Activated naive CD8-positive, alpha-beta T cell treated with anti-CD3 and anti-CD28 coated beads, Interleukin-2, amount 10 ng/mL, durations not matched to agents 7 days and 5 days (primary cell): ENCODE measurements at places on chromosomes 2 and 18. TPM values are rescaled to one million over a fixed set of nuclear protein-coding genes. Genes with fewer than 3 reads are reported as not detected.
A peak's percentile ranks its signal among the peaks of the same experiment; 100 is the strongest.

The TFCP2L1 gene
- total RNA-seq: 0.03 TPM

The ASB18 gene
- not detected for total RNA-seq

GRCh38 chr2:197378494-197379307, 56.1 kb downstream of the SF3B1 start:
- peak; percentile 53 for DNase-seq

DNA sequence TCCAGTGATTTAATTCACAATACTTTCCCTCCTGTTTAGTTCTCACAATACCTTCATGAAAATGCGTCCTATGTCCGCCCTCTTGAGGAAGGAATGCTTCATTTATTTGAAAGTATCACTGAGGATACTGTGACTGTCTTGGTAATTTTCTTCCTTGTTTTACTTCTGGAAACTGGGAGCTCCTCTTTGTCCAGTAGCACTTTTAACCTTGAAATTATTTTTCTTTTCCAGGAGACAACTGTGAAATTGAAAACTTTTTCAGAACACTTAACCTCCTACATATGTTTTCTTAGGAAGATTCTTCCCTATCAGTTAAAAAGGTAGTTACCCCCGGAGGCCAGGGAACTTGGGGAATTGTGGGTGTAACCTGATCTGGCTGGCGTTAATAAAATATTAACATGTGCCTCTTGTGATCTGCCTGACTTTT, 58.9 kb upstream of the STON1 start:
- no peak for DNase-seq

DNA sequence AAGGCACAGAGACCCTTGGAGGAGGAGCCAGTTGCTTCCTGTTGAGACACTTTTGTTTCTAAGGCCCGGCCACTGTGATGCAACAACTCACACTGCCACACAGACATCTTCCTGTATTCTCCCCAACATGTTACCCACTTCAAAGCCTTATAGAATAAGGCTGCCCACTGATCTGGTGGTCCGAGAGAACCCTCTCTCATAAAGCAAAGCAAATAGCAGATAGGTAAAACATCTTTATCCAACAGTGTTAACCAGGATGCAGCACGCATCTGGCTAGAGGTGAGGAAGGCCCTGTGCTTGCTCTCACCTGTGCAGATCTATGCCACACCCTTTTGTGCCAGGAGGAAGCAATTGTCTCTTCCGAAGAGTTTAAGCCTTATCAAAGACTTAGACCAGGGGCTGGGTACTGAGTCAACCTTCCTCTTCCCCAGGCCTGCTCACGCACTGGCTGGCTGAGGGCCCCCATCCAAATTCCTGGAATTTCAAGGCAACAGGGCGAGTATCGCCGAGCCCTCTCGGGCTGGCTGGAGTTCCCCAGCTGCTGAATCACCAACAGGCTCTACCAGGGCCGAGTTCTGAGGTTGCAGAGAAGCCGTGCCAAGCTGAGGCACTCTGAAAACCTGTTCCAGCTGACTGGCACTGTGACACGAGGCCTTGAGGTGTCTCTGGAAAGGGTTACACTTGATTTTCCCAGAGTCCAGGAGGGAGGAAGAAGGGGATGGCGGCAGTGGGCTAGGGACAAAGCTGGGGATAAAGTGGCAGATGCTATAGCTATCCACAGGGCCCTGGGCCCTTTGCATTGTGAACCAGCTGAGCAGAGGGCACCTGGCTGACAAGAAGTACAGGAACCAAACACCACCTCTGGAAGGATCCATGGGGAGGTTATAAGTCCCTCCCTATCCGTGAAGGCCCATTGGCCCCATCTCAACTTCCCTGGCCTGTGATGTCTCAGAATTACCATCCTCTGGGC, 29.3 kb downstream of the TGFA start:
- DNase-seq: peak; percentile 39

GRCh38 chr2:9749546-9750223, 93.6 kb upstream of the TAF1B start:
- no peak for DNase-seq

- DNase-seq: no peak
These were observed 360.3 kb downstream of the FIGN start for GRCh38 chr2:163375472-163375871.

The ANKRD30B gene
- not detected for total RNA-seq

DNA sequence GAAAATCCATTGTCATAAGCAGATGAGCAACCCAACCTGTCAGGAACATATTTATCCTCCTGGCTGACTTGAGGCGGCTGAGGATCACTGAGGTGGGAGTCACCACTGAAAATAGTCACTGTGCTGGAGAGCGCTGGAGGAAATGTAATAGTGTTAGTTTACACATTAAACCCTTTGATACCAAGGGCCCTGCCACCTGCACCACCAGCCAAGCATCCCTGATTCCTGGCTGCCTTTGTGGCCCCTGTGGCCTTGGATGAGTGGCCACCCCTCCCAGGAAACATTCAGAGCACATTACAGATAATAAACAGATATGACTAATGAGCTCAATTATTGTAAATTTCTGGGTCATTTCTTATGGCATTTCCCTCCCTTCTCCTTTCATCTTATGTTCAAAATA, 105.9 kb downstream of the LYPD1 start:
- DNase-seq: no peak

The KCNG2 gene
- not detected for total RNA-seq

DNA sequence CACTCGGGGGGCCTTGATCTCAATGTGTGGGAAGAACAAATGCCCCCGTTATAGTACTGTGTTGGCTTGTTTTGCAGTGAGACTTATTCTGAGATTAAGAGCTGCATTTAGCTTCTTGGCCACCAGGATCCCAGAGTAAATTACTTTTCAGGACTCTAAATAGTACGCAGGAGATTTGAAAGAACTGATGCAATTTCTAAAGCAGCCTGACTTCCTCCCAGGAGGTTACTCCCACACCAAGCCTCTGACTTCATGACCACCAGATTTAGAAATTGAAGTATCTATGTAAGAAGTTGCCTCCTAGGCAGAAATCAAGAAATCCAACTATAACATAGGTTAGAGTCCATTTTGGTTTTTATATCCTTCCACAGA, 67.0 kb downstream of the FEZ2 start:
- no peak for DNase-seq

The UGT1A3 gene
- total RNA-seq: not detected

The HOXD4 gene
- total RNA-seq: not detected

The DCDC2C gene
- not detected for total RNA-seq

DNA sequence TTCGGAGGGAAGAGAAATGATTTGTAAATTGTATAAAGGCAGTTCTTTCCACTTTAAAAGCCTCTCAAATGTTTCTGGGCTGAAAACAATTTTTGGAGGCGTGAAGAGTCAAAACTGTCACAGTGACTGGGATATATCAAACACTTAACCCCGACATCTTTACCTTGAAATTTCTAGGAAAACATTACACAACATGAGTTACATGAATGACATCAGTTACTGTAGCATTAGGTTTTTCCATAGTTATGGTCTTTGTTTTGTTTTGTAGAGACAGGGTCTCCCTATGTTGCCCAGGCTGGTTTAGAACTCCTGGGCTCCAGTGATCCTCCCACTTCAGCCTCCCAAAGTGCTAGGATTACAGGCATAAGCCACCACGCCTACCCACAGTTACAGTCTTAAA, 25.7 kb downstream of the MSH6 start:
- no peak for DNase-seq

DNA sequence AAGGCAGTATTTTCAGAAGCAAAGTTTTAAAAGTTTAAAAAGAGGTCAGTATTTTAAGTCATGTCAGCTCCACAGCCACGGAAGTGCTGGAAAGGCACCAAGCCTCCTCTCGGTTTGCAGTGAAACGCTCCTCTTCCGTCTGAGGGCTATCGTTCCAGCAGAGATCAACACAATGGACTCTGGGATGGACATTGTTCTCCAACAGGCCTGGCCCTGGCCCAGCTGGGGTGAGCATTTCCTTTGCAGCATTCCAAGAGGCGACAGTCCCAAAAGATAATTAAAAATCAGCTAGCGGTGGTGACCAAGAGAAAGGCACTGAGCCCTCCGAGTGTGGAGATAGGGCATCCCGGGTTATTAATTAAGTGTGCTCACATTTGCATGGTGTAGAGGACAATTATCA, 95.9 kb upstream of the LCLAT1 start:
- no peak for DNase-seq

DNA sequence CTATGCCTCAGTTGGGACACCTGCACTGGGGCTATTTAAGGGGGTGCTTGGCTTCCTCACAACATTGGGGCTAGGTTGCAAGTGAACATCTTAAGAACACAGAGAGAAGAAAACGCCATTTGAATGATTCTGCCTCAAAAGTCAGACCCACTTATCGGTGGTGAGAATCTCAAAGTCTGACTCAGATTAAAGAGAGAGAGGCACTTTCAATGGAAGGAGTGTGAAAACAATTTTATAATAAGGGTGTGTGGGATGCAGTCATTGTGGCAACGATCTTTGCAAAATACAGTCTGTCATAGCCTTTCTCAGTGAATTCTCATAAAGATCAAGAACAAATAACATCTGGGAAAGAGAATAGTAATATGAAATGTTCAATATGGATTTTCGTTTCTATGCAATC, 41.8 kb downstream of the CCDC102B start:
- DNase-seq: no peak

The CPLX4 gene
- total RNA-seq: not detected

- DNase-seq: no peak
These were observed 44.3 kb downstream of the SPRED2 start for GRCh38 chr2:65388051-65388531.

DNA sequence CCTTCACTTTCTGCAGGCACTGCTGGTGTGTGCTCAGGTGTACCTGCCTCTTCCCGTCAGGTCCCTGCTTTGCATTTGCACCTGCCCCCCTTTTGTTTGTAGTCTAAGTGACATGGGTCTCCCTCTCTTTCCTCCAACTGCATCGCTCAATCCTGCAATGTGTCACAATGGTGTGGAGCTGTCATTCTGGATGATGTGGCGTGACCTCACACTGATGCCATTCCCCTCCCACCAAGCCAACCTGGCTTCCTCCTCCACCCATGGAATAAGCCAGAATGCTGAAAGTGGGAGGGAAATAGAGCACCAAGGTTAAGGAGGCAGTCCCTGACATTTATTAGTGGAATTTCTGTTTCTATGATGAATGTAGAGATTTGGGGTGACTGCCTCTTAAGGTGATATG, 156.7 kb downstream of the ZBTB7C start:
- DNase-seq: no peak

DNA sequence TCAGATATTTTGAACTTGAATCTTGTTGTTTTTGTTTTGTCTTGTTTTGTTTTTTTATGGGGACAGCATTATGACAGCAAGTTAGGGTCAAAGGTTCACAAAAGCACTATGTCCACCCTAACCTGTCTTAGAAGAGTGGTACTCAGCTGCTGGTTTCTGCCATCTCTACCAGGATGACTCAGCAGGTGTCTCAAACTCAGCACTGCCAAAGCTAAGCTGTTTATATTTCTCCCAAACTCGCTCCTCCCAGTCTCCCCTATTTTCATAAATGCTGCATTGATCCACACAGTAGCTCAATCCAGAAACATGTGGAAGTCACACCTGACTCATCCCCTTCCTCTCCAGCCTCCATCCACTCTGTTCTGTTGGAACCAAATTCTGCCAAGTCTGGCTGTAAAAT, 134.9 kb downstream of the ZBTB7C start:
- no peak for DNase-seq

- no peak for DNase-seq
These were observed 24.3 kb upstream of the CETN1 start for GRCh38 chr18:555705-556457.

The CDC42EP3 gene
- total RNA-seq: 40.1 TPM

The TM4SF20 gene
- not detected for total RNA-seq
